ENCODE measurements at places on chromosomes 1 and 21. TPM values are rescaled to one million over a fixed set of nuclear protein-coding genes. Genes with fewer than 3 reads are reported as not detected.

- no peak overlapping the region for H3K4me3 ChIP-seq
- H3K4me1 ChIP-seq = peaks cover 3% of the 10 kb centered on the region
- H3K36me3 ChIP-seq = no peaks in the 10 kb centered on the region
Observed at GRCh38 chr1:10253755-10254154, 43.4 kb downstream of the KIF1B start.

DNA sequence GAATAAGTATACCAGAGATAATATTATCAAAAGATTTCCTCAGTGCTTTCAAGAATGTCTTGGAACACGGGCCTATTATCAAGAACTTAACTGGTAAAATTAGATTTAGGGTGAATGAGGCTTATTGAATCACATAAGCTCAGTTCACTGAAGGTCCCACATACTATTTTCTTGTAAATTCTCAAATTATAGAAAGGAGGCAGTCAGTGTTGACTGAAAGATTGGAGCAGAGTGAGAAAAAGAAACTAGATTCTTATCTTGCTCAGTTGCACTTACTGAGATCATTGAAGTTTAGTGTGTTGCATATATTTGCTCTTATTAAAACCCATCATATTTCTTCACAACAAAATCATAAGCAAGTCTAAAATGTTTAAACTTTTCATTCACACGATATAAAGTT, 3.9 kb upstream of the RGS1 start:
- H3K4me1 ChIP-seq = no peaks in the 10 kb centered on the region
- H3K4me3 ChIP-seq = no peak overlapping the region

DNA sequence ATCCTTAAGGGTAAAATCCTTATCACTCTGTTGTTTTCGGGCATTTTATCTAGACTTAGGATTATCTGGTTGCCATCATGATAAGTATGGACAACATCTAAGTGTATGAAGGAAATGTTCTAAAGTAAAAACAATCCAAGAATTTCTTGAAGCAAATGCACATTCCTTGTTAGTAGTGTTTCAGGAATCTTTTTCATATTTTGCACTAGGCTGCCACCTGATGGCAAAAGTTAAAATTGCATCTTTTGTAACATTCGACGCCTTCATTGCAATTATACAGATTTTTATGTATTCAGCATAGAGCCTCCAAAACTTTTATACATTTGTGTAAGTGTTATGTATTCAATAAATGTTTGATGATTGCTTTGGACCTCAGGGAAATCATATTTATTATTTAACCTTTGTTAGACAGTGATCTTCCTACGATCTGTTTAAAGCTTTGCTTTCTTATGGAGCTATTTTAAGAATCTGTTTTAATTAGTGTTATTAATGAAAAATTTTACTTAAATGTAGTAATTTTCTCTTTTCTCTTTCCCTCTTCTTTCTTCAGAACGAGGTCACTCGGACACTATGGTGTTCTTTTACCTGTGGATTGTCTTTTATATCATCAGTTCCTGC, 49.4 kb upstream of the KIAA1614 start:
- H3K27ac ChIP-seq = no peak overlapping the region
- no peak overlapping the region for H3K4me3 ChIP-seq
- no peaks in the 10 kb centered on the region for H3K4me1 ChIP-seq
- peaks cover 5% of the 10 kb centered on the region for H3K36me3 ChIP-seq

Gene FNDC7
- polyA plus RNA-seq = not detected

Gene ANGPTL7
- polyA plus RNA-seq = 0.21 TPM

Measured in large intestine (tissue), 12 donors.